ENCODE measurements at places on chromosomes 6 and 20.

- DNase-seq, result no peak
These were observed 494.3 kb downstream of the EPM2A start for GRCh38 chr6:145241039-145241438.

DNA sequence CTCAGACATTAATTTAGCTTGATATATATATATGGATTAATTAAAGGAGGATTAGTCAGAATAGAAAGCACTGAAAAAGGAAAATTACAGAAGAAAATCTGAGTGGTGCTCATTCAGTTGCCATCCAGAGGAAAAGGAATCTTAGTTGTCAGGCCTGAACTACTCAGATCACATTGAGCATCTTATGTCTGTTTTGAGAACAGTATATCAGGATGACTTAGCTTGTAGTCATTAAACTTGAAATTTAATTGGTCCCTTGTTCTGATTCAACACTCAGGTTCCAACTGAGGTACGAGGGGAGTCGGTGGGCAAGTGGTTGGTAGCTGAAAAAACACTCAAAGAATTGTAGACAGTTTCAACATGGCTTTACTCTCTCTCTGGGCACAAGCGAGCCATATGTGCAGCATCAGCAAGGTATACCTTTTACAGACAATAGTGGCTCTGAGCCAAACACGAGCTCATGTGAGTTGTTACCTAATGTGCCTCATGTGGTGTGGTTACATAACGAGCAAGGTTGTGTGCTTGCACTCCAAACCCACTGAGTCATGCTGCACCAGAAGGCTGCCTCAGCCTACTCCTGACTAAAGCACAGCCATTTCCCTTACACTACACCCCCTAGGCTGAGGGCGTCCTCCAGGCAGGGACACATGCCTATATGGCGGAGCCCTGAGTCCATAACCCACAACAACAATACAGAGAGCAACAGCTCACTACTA lies 73.0 kb upstream of the HMGN3 start:
- no peak for DNase-seq

DNA sequence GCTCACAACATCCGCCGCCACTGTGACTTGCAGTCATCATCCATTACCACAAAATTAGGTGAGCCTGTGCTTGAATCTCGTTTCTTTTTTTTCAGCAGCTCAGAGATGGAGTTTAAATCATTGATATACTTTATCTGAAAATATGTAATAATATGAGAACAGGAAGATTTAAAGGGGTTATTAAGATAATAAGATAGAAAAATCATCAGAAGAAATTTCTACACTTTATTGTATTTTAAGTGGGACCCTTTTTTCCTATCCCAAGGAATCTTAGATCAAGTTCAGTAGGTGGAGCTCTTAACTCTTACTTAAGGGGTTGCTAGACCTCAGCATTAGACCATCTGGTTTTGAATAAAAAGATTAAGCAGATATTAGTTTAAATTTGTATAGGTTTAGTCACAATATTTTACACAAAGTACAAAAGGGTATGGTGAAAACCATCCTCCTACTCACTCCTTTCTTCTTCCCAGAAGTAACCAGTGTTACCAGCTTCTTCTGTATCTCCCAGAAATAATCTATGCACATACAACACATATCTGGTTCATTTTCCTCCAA lies 9.4 kb upstream of the NCOA7 start:
- no peak for DNase-seq

GRCh38 chr20:23126281-23127061 lies 40.3 kb upstream of the CD93 start:
- no peak for DNase-seq

DNA sequence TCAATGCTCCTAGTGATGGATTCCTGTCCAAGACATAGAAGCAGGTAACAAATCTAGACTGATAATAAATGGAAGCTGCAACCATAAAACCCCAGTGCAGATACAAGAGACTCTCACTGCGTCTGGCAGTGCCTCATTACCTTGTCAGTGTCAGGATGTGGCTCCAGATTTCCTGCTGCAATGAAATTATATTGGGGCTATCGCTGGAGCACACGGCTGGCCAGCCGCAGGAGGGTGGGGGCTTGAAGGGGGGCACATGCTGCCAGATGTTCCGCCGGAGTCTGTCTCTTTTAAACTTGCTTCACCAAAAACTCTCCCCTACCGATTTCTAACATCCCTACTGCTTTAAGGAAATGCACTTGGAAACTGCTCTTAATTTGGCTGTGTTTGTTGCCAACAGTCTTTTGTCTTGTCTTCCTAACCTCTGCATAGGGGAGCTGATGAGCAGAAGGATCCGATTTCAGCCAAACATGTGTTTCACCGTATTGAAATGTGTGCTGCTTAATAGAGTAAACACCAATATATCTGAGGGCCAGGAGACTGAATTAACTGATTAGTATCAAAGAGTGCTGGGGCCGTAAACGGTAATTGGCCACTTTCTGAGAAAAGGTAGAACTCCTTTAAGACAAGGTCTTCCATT lies 102.2 kb upstream of the EXOC2 start:
- DNase-seq, result no peak

- DNase-seq, result no peak
These were observed 151.0 kb downstream of the ZDHHC14 start for GRCh38 chr6:157531986-157532365.

DNA sequence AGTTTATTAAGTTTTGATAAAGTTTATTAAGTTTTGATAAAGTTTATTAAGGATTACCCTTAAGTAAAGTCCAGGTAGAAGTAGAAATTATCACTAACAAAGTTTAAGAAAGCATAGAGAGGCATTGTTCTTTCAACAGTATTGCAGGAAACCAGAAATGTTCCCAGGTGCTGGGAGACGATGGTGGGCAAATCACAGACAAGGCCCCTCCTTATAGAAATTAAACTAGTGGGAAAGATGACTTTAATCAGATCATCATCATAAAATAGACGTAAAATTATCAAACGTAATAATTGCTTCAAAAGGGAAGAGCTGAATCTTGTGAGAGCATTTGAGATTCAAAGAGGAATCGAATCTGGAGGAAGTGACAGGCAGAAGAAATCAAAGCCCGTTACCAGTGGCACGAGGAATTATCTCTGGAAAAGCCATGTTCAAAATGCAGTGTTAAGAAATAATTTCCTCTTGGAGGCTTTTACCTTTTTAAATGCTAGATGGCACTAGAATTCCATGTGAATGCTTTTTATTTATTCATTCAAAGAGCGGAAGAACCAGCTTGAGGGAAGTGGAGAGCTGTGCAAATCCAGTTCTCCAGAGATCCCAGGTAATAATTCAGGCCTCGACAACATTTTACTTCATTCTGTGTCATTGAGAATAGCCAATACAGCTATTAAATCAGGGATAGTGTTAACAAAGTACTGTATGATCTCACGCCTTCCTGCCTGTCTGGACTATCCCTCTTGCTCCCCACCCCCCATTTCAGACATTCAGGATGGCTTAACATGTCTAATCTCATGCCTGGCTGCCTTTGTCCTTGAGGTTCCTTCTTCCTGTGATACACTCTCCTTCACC lies 1.0 kb upstream of the APMAP start:
- DNase-seq, result no peak

DNA sequence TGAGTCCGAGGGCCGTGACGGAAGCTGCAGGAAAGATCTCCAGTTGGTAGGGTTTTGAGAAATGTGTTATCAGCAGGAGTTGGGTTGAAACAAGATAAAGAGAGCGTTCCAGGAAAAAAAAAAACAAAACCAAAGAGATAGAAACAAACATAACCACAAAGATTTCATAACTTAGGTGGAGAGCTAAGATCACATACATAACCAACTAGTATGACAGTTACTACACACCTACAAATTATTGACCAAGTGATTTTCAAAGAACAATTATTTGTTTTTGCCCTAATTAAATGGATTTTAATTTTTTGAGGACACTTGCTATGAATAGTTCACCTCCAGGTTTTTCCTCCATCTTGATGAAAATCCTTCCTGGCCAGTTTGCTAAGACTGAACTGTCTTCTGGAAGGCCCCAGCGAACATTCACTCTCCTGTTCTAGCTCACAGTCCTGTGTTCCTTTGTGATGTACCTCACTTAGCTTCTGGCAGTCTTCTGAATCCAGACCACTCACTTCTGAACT lies 69.4 kb downstream of the SNX9 start:
- DNase-seq, result no peak

DNA sequence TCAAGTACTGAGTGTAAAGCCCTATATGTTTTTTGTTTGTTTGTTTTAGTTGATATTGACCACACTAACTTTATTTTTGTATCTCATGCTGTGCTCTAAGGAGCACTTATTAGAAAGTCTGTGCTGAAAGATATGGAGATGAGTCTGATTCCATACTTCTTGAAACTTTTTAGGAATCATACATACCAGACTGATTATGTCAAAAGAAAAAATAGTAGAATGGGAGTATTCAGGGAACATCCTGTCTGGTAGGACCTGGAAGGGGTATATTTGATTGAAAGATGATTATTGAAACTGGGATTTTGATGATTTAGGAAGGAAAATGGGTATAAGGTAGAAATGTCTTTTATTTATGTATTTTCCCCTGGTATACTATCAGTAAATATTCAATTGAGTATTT lies 111.4 kb downstream of the QKI start:
- DNase-seq, result no peak
